ENCODE measurements at places on chromosomes 1 and 21. TPM values are rescaled to one million over a fixed set of nuclear protein-coding genes. Genes with fewer than 3 reads are reported as not detected.

- DNase-seq: no peak
- H3K36me3 ChIP-seq: no peaks in the 10 kb centered on the region
- H3K4me3 ChIP-seq: no peak overlapping the region
- H3K27ac ChIP-seq: no peak overlapping the region
Observed at GRCh38 chr1:10980841-10981727, 31.4 kb upstream of the TARDBP start.

- H3K36me3 ChIP-seq: no peaks in the 10 kb centered on the region
- no peaks in the 10 kb centered on the region for H3K27me3 ChIP-seq
- no peak for DNase-seq
- H3K4me3 ChIP-seq: no peak overlapping the region
- H3K4me1 ChIP-seq: no peaks in the 10 kb centered on the region
Observed at GRCh38 chr1:78035121-78035520, 10.6 kb upstream of the GIPC2 start.

- no peaks in the 10 kb centered on the region for H3K27me3 ChIP-seq
- no peak overlapping the region for H3K27ac ChIP-seq
- H3K36me3 ChIP-seq: no peaks in the 10 kb centered on the region
- H3K4me1 ChIP-seq: peaks cover 16% of the 10 kb centered on the region
Observed at GRCh38 chr1:209767706-209768105, 11.9 kb downstream of the TRAF3IP3 start.

GRCh38 chr1:186027621-186028020 lies 293.4 kb downstream of the HMCN1 start:
- no peaks in the 10 kb centered on the region for H3K27me3 ChIP-seq
- H3K4me1 ChIP-seq: no peaks in the 10 kb centered on the region
- H3K27ac ChIP-seq: no peak overlapping the region
- no peaks in the 10 kb centered on the region for H3K36me3 ChIP-seq
- H3K4me3 ChIP-seq: no peak overlapping the region

The C1QB gene
- 707 TPM for total RNA-seq

The PTPN14 gene
- 43.7 TPM for total RNA-seq

The FCRL2 gene
- total RNA-seq: 0.20 TPM

The EFCAB14 gene
- 118 TPM for total RNA-seq
